ENCODE measurements at places on chromosomes 16 and 17.

DNA sequence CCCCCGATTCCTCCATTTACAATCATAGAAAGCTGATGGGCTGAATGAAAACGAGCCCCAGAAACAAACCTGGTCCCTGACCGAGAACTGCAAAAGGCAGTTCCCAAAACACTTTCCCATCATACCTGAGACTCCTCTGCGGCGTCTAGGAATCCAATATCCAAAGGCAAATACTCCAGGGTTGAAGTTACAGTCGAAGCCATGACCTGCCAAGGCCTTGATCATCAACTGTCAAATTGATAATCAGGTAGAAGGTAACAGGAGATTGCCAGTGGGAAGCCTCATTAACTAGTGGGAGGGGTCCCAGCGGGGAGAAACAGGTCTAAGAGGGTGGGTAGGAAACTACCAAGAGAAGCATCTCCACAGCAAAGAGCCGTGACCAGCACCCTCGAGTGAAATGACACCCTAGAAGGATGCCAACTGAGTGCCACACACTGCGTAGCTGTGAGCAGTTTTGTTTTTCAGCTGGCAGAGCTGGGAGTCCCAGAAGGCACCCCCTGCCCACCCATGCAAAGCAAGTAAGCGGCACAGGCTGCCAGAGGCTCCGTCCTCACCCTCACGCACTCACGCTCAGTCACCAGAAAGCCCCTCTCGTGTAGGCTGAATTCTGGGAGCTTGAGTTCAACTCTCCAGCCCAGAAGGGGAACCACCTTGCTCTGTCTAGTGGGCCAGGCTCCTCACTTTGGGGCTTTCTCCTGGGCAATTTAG is 146.1 kb downstream of the GAS7 start:
- DNase-seq: no peak

DNA sequence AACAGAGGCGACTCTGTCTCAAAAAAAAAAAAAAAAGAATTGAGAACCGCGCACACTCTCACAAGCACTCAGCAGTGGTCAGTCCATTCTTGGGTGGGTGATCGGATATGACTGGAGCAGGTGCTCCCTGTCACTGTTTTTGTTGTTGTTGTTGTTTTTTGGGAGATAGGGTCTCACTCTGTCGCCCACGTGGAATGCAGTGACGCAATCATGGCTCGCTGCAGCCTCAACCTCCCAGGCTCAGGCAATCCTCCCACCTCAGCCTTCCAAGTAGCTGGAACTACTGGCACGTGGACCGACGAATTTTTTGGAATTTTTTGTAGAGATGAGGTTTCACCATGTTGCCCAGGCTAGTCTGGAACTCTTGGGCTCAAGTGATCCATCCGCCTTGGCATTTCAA is 30.0 kb downstream of the RAB11FIP3 start:
- no peak for DNase-seq

DNA sequence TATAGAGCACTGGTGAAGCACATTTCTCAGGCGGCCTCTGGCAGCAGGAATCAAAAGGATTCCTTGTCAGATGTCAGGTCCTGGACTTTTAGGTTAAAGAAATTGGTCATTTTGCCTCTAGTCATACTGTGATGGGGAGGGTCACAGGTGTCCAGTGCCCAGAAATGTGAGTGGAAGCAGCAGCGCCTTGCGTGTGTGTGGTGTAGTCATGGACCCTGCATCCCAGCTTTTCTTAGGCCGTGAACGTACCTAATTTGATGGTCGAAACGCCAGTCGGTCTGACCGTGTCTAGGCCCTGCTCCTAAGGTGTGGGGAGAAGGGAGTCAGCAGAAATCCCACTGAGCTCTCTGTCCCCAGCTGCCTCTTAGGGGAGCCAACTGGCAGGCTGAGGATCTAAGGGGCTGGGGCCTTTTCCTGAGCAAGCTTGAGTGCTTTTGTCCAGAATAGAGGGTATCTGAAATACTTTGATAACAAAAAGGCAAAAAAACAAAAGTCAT is 32.0 kb downstream of the POLR3E start:
- no peak for DNase-seq

DNA sequence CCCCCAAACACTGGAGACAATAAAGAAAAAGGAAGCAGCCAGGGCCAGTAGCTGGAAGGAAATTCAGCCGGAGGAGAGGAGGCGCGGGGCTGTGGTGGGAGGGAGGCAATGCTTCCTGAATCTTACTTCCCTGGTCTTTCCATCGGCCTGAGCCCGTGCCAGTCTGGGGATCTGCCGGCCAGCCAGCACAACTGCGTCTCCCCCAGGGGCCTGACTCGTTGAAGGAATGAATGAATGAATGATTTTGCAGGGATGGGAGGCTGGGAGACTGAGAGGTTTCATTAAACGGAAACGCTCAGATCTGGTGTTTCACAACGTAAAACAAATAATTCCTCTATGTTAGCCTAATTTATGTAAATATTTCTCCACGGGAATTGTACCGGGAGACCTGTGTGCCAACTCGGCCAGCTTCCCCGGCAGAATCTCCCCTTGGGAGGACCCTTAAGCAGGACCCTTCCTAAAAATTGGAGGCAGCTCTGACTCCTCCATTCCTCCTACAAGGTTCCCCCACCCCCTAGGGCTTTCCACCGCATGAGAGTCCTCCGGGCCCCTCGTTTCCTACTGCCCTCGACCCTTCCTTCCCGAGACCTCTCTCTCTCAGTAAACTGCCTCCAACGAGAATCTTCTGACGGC is 1.3 kb upstream of the BAIAP2 start:
- no peak for DNase-seq

DNA sequence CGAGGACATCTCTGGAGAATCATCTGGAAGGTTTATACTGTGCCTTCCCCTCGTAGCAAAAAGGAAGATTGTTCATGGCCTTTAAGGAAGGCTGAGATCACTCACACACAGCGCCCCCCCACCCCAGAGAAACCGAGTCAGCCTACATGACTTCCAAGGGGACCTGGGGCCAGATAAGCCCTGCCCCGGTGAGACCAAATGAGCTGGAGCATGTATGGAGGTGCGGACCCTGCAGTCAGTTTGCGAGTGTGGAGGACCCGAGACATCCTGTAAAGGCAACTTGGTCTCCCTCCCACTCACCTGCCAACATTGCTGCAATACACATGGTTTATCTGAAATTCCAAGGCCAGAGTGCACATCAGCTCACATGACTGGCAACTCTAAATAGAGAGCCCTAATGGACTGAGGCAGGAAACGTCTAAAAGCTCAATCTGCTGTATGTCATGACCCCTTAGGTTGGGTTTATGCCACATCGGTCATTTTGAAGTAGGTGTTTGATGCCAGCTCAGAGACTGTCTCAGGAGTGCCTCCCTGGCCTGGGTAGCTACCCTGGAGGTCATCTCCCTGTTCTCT is 233.6 kb downstream of the CPPED1 start:
- no peak for DNase-seq

- no peak for DNase-seq
Measured at GRCh38 chr16:18788828-18789514, 1.2 kb downstream of the RPS15A start.

- DNase-seq: no peak
Measured at GRCh38 chr17:10177131-10177912, 21.1 kb downstream of the GAS7 start.

DNA sequence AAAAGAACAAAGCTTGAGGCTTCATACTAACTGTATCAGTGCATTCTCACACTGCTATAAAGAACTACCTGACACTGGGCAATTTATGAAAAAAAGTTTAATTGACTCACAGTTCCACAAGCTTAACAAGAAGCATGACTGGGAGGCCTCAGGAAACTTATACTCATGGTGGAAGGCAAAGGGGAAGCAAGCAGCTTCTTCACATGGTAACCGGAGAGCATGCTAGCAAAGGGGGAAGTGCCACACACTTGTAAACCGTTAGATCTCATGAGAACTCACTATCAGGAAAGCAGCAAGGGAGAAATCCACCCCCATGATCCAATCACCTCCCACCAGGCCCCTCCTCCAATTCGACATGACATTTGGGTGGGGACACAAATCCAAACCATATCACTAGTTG is 25.3 kb downstream of the CTRB2 start:
- DNase-seq: no peak

- no peak for DNase-seq
Measured at GRCh38 chr17:3639981-3640596, 3.5 kb downstream of the CTNS start.

GRCh38 chr16:82636485-82636884 is 9.7 kb downstream of the CDH13 start:
- DNase-seq: no peak

DNA sequence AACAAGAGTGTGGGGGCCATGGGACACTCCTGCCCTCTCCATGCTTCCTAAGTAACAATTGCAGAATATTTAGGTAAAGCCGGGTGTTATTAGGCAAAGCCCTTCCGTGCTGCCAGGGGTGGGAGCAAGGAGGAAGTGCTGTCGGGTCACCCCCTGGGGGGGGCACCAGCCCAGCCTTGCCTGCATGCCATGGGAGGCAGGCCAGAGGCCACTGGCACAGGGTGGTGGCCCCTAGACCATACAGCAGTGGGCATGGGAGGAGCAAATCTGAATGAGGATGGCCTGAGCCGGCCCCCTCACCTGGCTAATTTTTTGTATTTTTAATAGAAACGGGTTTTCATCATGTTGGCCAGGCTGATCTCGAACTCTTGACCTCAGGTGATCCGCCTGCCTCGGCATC is 355.7 kb upstream of the CDH8 start:
- no peak for DNase-seq

GRCh38 chr16:57559072-57559790 is 16.8 kb downstream of the ADGRG5 start:
- no peak for DNase-seq

- no peak for DNase-seq
Measured at GRCh38 chr16:13426269-13426668, 493.7 kb upstream of the ERCC4 start.

GRCh38 chr17:29368926-29369325 is 21.2 kb upstream of the TAOK1 start:
- no peak for DNase-seq

All from activated CD4-positive, alpha-beta T cell treated with anti-CD3 and anti-CD28 coated beads, Interleukin-2, amount 50 U/mL, for 4 hours (primary cell).